Foreskin keratinocyte (primary cell): ENCODE measurements at places on chromosomes 13 and 19.
A peak's percentile ranks its signal among the peaks of the same experiment; 100 is the strongest.

DNA sequence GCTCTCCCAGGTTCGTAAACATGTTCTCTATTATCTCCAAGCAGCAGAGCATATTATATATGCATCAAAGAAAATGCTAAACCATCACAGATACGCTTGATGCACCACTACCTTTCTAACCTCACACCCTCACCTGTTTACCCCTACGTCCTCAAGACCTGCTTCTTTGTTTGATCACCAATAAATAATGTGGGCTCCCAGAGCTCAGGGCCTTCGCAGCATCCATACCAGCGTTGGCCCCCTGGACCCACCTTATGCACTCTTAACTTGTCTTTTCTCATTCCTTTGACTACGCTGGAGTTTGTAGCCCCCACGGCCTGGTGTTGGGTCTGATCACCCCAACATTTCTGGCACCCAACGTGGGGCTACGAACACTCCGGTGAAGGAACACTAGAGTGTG, 10.0 kb upstream of the ZNF443 start:
- no peak for DNase-seq

- DNase-seq = peak; percentile 88
Measured at GRCh38 chr19:51097166-51097738, 11.0 kb downstream of the CTU1 start.

DNA sequence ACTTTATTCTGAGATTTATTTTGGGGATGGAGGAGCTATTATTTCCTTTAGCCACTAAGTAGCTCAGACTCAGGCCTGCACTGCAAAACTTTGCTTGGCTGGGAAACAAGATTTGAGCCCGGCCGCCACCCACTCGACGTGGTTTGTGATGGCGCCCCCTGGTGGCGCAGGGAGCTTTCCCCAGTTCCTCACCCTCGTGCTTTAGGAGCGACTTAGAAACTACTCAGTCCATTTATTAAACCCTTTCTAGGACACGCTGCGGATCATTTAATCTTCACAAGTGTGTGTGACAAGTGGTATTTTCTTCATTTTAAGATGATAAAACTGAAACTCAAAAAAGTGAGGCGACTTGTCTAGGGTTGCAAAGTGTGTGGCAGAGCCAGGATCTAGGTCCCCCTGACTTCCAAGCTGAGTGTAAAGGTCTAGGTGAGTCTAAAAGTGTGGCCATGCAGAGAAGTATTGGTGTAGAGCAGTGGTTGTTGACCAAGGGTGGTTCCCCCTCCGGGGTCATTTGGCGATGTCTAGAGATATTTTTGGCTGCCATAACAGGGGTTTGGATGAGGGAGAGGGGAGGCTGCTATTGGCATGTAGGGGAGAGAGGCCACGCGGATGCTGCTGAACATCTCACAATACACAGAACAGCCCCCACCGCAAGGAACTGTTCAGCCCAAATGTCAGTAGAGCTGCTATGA, 2.2 kb downstream of the CXCL17 start:
- DNase-seq = no peak

DNA sequence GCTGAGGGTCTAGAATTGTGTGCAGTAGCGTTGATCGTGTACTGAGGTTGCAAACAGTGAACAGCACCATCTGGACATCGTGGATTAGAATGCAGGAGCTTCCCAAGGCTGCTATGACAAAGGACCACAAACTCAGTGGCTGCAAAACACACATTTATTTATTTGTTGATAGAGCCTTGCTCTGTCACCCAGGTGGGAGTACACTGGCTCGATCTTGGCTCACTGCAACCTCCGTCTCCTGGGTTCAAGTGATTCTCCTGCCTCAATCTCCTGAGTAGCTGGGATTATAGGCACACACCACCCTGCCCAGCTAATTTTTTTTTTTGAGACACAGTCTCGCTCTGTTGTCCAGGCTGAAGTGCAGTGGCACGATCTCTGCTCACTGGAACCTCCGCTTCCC, 2.3 kb upstream of the UHRF1 start:
- no peak for DNase-seq

GRCh38 chr13:74575729-74576125, 441.5 kb upstream of the KLF12 start:
- DNase-seq = no peak

GRCh38 chr13:98998831-98999638, 21.2 kb upstream of the DOCK9 start:
- DNase-seq = peak; percentile 60

DNA sequence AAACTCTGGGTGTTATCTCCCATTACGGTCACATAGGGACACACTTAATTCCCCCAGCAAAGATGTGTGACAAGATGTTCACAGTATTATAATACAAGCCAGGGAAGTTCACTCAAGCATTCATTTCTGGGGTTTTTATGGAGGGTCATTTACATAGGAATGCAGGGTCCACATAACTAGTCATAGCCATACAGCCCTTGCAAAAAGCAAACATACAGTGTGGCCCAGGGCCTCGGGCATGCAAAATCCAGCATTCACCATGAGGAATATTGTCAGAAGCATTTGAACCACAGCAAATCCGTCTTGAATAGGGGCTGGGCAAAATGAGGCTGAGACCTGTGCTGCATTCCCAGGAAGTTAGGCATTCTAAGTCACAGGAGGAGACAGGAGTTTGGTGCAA, 13.0 kb upstream of the ZNF460 start:
- no peak for DNase-seq

DNA sequence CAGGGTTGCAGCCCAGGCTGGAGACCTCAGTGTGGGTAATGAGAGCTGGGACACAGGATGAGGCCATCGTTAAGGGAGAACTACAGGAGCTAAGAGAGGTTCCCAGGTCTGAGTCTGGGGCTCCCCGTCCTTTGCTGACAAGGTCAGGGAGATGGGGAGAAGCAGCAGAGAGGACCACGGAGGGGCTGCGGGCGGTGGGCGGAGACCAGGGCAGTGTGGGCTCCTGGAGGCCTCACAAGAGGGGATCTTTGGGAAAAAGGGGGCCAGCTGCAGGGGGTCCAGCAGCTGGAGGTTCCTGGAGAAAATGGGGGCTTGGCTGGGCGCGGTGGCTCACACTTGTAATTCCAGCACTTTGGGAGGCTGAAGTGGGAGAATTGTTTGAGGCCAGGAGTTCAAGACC, 16.0 kb downstream of the RFX1 start:
- no peak for DNase-seq

DNA sequence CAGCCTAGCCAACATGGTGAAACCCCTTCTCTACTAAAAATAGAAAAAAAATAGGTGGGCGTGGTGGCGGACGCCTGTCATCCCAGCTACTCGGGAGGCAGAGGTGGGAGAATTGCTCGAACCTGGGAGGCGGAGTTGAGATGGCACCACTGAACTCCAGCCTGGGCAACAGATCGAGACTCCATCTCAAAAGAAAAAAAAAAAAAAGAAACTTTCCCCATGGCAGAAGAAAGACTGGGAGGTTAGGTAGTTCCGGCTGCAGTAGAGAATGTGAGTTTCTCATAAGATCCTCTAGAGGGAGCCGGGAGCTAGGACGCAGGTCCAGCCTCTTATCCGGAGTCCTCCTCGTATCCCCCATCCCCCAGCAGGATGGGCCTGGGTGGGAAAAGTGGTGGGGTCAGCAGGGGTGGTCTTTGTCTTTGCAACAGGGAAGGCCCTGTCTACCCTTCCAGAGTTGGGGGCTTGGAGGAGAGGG, 13.2 kb upstream of the CREB3L3 start:
- DNase-seq = no peak

DNA sequence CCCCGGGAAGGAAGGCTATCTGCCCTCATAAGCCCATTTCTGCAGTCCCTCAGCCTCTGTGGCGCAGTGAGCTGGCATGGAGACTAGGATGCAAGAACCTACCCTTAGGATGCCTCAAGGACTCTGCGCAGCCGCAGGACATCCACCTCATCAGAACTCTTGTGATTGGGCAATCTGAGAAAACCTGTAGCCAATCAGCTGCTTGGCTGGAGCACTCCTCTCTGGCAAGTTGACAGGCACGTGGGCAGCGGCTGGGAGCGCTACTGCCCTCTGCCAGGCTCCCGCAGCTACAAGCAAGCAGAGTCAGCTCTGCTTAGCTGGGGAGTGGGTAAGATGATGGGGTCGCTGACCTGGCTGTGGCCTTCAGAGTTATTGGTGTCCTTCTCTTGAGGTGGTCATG, 1.5 kb upstream of the ECSIT start:
- peak; percentile 48 for DNase-seq

GRCh38 chr13:75934889-75935288, 298.8 kb downstream of the LMO7 start:
- peak; percentile 6 for DNase-seq

- DNase-seq = peak; percentile 85
Measured at GRCh38 chr19:31139871-31140505, 209.2 kb downstream of the TSHZ3 start.

DNA sequence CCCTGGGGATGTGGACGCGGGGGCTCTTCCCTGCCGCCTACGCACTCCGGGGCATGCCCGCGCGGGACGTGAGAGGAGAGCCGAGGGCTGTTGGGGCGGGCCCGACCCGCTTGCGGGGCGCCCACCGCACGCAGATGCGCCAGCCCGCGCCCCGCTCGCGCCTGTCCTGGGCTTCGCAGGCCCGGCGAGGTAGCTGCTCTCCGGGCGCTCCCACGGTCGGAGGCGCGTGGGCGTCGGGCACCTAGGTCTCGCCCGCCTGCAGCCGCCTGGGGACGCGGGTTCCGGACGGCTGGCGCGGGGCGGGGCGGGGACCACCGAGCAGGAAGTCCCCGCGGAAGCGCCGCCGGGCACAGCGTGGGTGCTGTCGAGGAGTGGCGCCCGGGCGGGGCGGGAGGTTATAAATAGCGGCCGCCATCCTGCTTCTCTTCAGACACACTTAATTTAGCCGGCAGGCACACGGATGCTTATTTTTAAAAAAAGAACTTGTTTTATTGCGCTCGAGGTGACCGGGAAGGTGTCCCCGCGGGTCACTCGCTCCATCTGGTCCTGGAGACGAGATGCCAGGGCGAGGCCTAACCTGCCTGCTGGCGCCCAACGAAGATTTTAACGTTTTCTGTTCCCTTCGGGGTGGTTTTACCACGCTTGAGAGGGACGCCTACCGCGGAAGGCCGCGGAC, 561 bp upstream of the GJA3 start:
- no peak for DNase-seq

DNA sequence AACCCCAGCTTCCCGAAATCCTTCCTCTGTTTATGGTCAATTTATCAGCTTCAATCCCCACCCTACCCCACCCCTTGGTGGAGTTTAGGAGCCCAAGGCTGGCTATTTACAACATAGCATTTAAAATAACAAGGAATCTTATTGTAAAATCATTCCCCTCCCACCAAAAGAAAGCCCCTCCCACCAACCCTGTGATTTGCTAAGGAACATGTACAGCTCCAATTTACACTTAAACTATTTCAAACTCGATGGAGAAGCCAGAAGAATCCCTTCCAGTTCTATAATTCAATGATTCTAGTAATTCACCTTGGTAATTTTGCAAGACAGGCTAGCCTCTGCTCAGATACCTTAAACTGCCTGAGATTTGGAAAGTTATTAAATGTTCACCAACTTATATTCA, 3.0 kb downstream of the LATS2 start:
- DNase-seq = no peak

DNA sequence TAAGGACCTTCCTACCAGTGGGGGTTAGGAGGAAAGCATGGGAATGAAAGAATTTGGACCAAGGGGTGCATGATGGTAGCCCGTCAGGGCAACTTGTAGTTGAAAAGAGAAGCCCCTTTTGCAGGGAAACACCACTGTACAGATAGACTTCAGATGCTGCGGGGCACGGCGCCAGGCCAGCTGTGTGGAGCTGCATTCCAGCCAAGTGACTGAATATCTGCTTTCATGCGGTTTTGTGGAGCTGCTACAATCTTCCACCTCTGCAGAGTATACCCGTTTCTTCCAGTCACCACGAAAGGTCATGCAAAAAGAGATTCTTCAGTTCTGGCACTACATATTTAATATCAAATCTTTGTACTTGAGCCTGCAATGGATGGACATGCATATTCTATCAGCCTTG, 104.7 kb downstream of the RGCC start:
- peak; percentile 67 for DNase-seq

DNA sequence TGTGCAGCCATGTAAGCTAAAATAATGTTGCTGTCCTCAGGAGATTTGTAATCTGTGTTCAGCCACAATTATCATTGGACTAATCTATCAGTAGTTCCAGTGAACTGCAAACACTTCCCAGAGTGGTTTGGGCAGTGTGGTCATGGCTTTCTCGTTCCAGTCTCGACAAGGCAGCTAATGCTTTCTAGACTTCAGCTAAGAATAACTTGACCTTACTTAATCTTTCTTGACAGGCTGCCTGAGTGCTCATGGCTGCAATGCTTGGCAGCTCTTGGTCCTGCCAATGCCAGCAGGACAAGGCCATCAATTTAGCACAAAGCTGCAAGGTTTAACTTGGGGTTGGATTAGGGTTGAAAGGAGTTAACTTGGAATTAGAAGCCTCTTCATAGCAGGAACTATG, 32.8 kb downstream of the ATP12A start:
- no peak for DNase-seq

GRCh38 chr13:70171151-70171550, 62.9 kb upstream of the KLHL1 start:
- no peak for DNase-seq

GRCh38 chr13:105725887-105726286, 809.6 kb downstream of the EFNB2 start:
- DNase-seq = no peak

DNA sequence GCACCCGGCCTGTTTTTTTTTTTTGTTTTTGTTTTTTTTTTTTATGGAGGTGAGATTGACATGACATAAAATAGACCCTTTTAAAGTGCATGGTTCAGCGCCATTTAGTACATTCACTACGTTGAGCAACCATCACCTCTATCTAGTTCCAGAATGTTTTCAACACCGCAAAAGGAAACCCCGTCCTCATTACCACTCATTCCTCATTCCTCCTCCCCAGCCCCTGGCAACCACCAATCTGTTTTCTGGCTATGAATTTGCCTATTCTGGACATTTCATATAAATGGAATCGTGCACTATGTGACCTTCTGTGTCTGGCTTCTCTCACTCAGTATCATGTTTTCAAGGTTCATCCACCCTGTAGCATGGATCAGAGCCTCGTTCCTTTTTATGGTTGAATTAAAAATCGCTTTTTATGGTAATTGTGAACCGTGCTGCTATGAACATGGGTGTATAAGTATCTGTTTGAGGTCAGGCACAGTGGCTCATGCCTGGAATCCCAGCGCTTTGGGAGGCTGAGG, 9.9 kb upstream of the ADGRE5 start:
- no peak for DNase-seq

- DNase-seq = peak; percentile 57
Measured at GRCh38 chr19:42450314-42450934, 7.7 kb upstream of the CXCL17 start.

- DNase-seq = peak; percentile 61
Measured at GRCh38 chr13:97125810-97126738, 96.1 kb upstream of the MBNL2 start.
